Occipital lobe (tissue), 3 donors: ENCODE measurements at places on chromosomes 2 and 18. TPM values are rescaled to one million over a fixed set of nuclear protein-coding genes. Genes with fewer than 3 reads are reported as not detected.

DNA sequence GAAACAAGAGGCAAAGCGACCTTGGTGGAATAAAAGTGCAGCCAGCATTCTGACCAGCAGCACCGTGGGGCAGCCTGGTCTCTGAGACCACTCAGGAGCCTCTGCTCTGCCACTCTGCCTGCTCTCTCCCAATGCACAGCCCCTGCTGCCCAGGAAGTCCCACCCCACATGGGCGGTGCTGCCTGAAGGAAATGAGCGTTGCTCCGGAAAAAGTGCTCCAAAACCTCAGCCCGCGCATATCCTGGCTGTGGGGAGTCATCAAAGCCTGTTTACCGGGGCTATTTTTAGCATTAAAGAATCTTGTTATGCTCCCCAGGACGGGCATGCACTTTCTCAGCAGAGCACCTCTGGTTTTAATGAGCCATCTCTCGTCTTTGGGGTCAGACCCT is 54.5 kb downstream of the EPAS1 start:
- no peak for DNase-seq

DNA sequence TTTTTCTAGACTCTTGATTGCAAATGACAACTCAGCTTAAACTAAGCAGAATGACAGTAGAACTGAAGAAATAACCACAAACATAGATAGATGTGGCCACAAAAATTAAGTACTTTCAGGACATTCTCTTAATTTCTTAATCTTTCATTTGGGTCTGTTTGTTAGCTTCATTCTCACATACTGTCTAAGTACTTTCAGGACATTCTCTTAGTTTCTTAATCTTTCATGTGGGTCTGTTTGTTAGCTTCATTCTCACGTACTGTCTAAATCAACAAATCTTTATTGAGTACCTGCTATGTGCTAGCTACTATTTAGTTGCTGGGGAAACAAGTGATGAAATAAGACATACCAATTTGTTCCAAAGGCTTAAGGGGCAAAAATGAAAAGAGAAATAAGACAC is 35.1 kb downstream of the FAM117B start:
- no peak for DNase-seq

DNA sequence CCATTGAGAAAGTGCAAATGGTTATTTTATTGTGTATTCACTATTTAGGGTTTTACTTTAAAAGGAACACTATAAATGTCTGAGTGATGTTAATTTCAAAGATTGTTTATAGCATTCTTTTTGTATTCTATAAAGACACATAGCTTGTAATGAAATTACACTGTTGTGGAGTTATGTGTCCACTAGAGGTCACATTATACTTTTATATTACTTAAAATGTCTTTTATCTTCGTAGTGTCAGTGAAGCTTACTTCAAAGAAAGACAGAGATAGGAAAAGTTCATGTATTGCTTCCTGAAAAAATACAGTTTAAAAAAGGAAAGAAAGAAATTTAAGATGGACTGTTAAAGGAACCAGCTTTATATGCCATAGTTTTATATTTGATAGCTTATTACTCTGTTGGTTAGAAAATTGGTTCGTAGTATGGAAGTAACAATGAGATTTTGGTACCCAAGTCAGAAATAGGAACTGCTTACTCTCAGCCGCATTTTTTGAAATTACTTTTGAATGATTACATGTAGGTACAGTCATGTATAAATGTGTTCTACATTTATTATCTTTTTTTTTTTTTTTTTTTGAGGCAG is 20.5 kb downstream of the APLF start:
- no peak for DNase-seq

GRCh38 chr2:132400169-132400900 is 16.3 kb upstream of the GPR39 start:
- no peak for DNase-seq

GRCh38 chr2:12424809-12425208 is 291.9 kb upstream of the TRIB2 start:
- no peak for DNase-seq

- DNase-seq, result no peak
Observed at GRCh38 chr18:32270341-32270740, 80.5 kb downstream of the MEP1B start.

GRCh38 chr18:2958819-2959298 is 54.1 kb downstream of the LPIN2 start:
- DNase-seq, result no peak

DNA sequence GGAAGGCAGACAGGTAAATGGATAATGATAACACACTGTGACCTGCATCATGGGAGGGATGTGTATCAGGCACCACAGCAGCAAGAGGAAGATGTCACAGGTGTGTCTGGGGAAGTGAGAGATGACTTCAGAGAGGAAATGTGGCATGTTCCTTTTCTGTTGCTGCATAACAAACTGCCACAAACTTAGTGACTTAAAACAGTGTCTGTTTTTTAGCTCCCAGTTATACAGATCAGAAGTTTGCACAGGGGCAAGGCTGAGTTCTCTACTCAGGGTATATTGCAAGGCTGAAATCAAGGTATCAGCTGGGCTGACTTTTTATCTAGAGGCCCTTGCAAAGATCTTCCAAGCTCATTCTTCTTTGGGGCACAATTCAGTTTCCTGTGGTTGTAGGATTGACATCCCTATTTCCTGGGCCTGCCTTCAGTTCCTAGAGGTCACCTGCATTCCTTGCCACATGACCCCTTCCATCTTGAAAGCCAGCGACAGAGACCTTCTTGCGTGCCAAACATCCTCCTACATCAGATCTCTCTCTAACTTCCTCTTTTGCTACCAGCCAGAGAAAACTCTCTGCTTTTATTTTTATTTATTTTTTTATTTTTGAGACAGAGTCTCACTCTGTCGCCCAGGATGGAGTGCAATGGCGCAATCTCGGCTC is 2.1 kb upstream of the MAP3K2 start:
- no peak for DNase-seq

DNA sequence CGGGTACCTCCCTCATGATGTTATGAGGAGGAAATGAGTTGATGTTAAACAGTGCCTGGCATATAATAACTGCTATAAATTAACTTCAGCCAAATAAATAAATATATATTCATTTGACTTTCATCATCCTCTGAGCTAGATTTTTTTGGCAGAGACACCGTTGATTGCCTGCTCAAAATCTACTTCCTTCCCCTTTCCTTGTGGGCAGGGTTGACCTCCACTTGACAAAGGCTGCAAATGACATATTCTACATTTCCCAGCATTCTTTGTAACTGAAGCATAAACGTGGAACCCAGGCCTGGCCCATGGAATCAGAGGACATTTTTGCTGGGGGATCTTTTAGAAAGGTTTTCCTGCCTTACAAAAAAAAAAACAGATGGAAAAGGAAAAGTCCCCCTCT is 177.8 kb downstream of the TXNL1 start:
- DNase-seq, result no peak

GRCh38 chr2:159988412-159988970 is 73.9 kb downstream of the PLA2R1 start:
- no peak for DNase-seq

- peak; percentile 71 for DNase-seq
Observed at GRCh38 chr2:46873604-46874068, 42.0 kb downstream of the MCFD2 start.

- DNase-seq, result no peak
Observed at GRCh38 chr2:41942278-41942677, 105.5 kb upstream of the PKDCC start.

DNA sequence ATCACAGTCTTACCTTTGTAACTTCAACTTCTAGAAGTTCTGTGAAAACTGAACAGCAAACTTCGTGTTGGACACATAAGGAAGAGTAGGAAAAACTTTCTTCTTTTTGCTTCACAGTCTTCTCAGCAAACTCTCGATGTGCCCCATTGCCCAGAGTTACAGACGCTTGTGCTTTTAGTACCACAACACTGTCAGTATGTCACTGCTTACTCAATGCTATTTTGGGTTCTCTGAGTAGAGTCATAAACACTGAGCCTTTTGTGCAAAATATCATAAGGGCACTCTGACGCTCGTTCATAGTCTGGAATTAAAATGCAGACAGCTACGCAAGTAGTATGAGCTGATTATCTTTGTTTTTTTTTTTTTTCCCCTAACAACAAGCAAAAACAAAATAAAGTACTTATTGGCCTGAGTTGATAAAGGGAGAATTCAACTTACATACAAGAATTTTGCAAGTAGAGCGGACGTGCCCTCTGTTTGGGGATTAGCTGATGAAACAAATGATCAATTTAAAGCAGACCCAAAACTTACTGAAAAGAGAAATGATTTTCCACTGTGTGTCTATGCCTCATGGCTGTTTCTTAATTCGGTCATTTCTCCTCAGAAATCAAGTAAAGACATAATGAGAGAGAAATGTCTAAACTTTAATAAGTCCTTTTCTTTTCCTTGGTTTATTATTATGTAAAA is at the start of gene CDH19:
Gene CDH19, minus strand, starts transcription at position 150 of the 687 bp plus-strand sequence. CDS start 31,886 bp downstream, outside the sequence.
- DNase-seq, result peak; percentile 3

- DNase-seq, result no peak
Observed at GRCh38 chr2:105081006-105081601, 43.2 kb downstream of the MRPS9 start.

DNA sequence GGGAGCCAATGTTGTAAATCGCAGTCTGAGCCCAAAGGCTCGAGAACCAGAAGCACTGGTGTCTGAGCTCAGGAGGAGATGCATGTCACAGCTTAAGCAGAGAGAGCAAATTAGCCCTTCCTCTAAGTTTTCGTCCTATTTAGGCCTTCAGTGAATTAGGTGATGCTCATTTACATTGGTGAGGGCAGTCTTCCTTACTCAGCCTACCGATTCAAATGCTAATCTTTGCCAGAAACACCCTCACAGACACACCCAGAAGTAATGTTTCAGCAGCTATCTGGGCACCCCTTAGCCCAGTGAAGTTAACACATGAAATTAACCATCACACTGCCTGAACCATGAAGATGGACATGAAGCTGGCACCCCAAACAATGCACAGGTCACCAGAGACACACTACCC is 385.1 kb downstream of the STK39 start:
- DNase-seq, result no peak

- no peak for DNase-seq
Observed at GRCh38 chr2:237896507-237896892, 37.1 kb downstream of the RAMP1 start.

DNA sequence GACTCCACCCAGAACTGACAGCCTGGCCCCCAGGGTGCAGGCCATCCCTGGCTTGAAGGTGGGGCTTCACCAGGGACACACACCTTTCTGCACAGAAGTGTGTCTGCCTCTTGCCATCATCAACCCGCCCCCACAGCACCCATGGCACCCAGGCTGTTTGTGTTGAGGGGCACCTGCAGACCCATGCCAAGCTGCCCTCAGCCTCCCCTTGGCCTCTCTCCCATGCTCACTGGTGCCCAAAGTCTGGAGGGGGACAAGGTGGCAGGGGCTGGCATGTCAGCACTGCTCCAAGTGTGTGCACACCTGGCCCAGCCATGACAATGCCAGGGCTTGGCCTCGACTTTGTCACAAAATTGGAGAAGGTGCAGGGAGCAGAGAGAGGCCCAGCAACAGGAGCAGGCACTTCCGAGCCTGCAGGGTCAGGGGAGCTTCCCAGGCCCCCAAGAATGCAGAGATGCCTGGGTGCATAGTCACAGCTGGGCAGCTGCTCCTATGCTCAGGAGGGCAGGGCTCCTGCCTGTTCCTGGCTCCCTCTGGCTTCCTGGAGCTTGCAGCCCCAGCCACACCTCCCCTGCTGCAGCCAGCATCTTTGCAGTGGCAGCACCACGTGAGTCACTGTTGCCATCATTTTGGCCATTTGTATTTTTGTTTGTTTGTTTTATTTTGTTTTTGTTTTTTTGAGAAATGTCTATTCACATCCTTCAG is 280.6 kb upstream of the UBE2E3 start:
- no peak for DNase-seq

GRCh38 chr2:197232010-197232409 is 78.6 kb downstream of the ANKRD44 start:
- DNase-seq, result no peak

DNA sequence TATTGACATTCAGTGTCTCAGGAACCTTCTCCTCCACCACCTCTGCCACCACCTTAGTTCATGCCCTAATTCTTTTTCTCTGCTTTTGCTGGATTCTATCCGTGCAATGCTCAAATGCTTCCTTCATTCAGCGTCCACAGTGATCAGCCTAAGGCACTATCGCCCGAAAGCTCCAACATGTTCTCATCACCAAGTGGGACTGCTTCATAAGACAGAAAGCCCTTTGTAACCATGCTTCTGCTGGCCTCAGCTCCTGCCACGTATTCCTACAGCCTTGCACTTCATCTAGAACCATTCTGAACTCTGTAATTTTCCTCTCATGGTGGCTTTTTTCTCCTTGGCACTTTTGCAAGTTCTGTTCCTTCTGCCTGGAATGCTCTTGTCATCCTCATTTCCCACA is 222.9 kb downstream of the HNMT start:
- no peak for DNase-seq

DNA sequence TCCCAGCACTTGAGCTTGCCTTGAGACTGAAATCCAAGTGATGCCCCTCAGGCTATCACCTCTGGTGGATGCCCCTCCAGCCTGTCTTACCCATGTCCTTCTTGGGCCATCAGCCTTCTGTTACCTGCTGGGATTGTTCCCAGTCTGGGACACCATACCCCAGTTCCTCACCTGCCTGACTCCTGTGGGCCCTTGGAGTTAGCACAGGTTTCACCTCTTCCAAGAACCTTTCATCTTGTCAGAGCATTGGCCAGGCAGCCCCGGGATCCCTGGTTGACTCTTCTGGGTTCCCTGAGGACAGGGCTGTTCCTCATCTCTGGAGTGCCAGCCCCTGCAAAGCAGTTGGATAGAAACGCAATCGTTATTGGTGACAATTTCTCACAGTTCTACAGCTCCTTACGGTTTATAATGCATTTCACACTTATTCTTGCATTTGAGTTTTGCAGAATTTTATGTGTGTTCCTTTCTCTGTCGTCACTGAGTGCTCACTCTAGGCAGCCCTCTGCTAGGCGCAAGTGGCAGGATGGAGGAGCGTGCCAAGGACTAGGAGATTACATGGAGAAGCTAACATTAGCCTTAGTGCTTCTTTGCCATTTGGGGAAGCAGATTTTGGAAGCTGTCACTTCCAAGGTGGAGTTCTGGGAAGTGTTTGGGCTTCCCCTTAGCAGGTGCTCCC is 139.7 kb downstream of the DDX1 start:
- no peak for DNase-seq

- DNase-seq, result no peak
Observed at GRCh38 chr2:33589444-33589843, 9.7 kb downstream of the FAM98A start.

GRCh38 chr2:171810422-171811244 is 83.4 kb downstream of the SLC25A12 start:
- DNase-seq, result no peak

- no peak for DNase-seq
Observed at GRCh38 chr2:205758500-205758899, 76.2 kb downstream of the NRP2 start.

STAM2 gene
- total RNA-seq, result 82.7 TPM

AGFG1 gene
- 112 TPM for total RNA-seq

ZNF385B gene
- 18.4 TPM for total RNA-seq

GPR35 gene
- 0.31 TPM for total RNA-seq

NYAP2 gene
- 7.8 TPM for total RNA-seq

VSNL1 gene
- 23.1 TPM for total RNA-seq

TMEFF2 gene
- total RNA-seq, result 50.4 TPM

DCDC2C gene
- 0.62 TPM for total RNA-seq

CYP27A1 gene
- total RNA-seq, result 2.8 TPM

GPR39 gene
- 5.0 TPM for total RNA-seq

DPP10 gene
- total RNA-seq, result 76.7 TPM

ADD2 gene
- 435 TPM for total RNA-seq

PLEK gene
- total RNA-seq, result 3.0 TPM

SLC66A2 gene
- 31.0 TPM for total RNA-seq
